ENCODE measurements at places on chromosomes 1 and 21. TPM values are rescaled to one million over a fixed set of nuclear protein-coding genes. Genes with fewer than 3 reads are reported as not detected.

The TLCD4 gene
- total RNA-seq, result 75.7 TPM

The TNFRSF18 gene
- total RNA-seq, result not detected

The PANK4 gene
- total RNA-seq, result 42.8 TPM

The THEM5 gene
- not detected for total RNA-seq

The FCRL5 gene
- total RNA-seq, result not detected

The LCE6A gene
- total RNA-seq, result not detected

The TP73 gene
- 0.05 TPM for total RNA-seq

- no peak for DNase-seq
Observed at GRCh38 chr1:67634396-67634935, 50.5 kb upstream of the GADD45A start.

- DNase-seq, result no peak
Observed at GRCh38 chr1:36908096-36908495, 126.2 kb downstream of the GRIK3 start.

DNA sequence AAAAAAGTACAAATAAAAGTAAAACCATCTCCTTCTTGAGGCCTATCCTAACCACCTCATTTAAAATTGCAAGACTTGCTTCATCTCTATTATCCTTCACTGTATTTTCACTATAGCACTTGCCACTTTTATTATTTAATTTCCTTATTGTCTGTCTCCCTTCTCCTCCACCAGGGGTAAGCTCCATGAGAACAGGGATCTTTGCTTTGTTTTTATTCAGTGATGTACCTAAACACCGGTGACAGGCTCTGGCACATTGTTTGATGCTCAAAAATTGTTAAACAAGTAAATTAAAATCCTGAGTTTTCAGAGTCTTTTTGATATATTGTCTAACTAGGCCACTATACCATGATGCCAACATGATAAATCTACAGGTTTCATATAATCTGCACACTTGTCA lies 17.2 kb upstream of the SPEN start:
- no peak for DNase-seq

GRCh38 chr1:206779638-206780037 lies 7.3 kb upstream of the IL10 start:
- no peak for DNase-seq

GRCh38 chr1:29851691-29852090 lies 615.4 kb downstream of the PTPRU start:
- DNase-seq, result no peak

GRCh38 chr21:14312871-14313270 lies 70.1 kb downstream of the HSPA13 start:
- DNase-seq, result no peak

- no peak for DNase-seq
Observed at GRCh38 chr1:40582116-40582515, 50.7 kb downstream of the ZNF684 start.

DNA sequence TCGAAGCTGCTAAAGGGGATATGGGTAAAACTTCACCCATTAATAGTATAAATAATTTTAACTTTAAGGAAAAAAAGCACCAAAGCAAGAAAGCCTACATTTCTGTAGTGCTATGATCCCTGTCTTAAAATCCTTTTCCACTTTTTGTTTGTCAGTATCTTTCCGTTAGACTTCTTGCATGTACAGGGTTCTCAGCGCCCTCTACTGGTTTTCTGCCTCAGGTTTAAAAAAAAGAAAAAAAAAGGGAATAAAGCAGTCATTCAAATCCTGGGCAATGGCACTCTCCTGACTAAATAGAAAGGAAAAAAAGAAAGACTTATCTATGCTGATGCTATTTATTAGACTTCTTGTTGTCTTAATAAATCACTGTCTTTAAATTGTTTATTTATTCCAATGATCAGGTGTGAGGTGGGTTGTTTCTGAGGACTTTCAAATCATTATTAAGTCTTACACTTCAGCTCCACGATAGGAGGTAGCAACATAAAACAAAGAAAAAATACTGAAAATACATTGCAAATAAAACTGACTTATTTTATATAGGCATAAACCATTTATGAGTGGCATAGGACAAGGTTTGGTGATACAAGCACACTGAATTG lies 475.4 kb upstream of the NR5A2 start:
- no peak for DNase-seq

DNA sequence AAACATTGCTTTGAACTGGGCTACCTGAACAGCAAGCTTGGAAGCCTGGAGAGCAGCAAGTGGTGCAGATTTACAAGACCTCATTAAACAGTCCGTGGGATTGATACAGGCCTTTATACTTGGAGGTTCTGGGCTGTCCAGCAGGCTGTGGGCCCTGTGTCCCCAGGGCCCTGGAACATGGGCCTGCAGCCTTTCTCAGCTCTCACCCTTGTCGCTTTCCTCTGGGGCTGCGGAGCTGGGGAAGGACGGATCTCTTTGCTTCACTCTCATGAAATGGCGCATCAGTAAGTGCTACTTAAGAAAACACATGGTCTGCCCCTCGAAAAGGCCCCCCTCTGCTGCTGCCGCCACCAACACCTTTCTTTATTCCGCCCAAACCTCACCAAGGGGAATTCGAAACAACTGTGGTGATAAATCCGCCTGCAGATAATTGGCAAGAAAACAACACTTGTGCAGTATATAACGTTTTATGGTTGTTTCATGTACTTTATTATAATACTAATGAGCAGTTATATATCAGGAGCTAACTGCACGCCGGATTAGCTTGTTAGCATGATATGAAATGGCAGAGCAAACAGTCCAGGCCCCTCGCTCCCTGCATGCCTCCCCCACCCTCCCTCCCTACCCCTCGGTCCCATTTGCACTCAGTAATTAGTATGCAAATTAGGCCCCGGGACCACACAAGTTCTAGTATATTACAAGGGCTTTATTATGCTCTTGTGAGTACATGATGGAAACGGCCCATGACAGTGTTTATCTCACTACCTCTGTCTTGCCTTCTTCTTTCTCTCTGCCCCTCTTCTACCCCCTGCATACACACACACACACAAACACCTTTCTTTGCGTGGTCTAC lies 131.5 kb downstream of the RNF220 start:
- no peak for DNase-seq

- no peak for DNase-seq
Observed at GRCh38 chr1:221777431-221778072, 35.7 kb upstream of the DUSP10 start.

GRCh38 chr1:59528471-59528870 lies 231.6 kb downstream of the FGGY start:
- DNase-seq, result no peak

GRCh38 chr1:201608635-201609395 lies 69.9 kb downstream of the NAV1 start:
- DNase-seq, result peak; percentile 42

GRCh38 chr1:232853994-232854797 lies 49.0 kb downstream of the MAP10 start:
- DNase-seq, result no peak

- DNase-seq, result no peak
Observed at GRCh38 chr1:225688345-225688744, 35.4 kb upstream of the ENAH start.

- DNase-seq, result no peak
Observed at GRCh38 chr21:21750124-21750825, 752.1 kb downstream of the NCAM2 start.

- no peak for DNase-seq
Observed at GRCh38 chr1:14788080-14788479, 189.6 kb downstream of the KAZN start.

Data from left ventricle myocardium inferior (tissue), 1 donor.